GM04503 (cell line): ENCODE measurements at places on chromosomes 1 and 21.

GRCh38 chr1:68147534-68148171, 84.7 kb downstream of the WLS start:
- no peak for DNase-seq

- no peak for DNase-seq
These were observed 5.7 kb upstream of the SLC1A7 start for GRCh38 chr1:53148123-53148522.

DNA sequence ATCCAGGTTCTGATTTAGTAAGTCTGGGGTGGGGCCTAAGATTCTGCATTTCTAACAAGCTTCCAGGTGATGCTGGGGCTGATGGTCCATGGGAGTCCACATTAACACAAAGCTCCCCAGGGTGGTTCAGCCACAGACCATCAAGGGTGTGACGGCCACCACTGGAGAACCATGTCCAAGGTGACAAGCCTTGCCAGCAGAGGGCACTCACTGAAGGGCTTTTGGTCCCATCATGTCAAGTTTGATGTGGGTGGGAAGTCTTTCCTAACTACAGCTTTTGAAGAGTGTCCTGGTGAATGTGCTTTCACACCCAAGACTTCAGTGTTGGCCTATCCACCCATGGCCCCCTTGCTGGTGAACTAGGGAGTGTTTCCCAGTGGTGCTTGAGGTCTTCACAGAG, 67.1 kb downstream of the UBE2T start:
- DNase-seq: no peak

- no peak for DNase-seq
These were observed 38.9 kb downstream of the ZC3H11B start for GRCh38 chr1:219573960-219574359.

GRCh38 chr1:29756498-29756897, 520.2 kb downstream of the PTPRU start:
- DNase-seq: no peak

- DNase-seq: no peak
These were observed 9.1 kb upstream of the LUZP1 start for GRCh38 chr1:23177438-23178380.

GRCh38 chr1:233435622-233436021, 108.1 kb downstream of the MAP3K21 start:
- no peak for DNase-seq

DNA sequence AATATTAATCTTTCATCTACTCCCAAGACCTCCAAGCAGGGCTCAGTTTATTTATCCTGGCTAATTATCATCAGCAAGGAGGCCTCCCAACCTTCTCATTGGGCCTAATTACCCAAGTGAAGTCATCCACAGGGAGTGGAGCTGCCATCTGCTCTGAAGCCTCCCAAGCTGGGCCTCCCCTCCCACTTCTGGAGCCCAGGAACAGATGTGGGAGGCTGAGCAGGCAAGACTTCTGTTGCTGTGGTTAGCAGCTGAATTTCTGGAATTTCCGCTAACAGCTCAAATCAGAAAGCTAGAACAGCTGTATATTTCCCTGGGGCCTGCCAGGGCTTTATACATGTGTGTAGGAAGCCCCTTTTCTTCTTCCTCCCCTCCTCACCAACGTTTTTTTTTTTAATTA, 127.5 kb downstream of the UCK2 start:
- DNase-seq: peak; percentile 14

DNA sequence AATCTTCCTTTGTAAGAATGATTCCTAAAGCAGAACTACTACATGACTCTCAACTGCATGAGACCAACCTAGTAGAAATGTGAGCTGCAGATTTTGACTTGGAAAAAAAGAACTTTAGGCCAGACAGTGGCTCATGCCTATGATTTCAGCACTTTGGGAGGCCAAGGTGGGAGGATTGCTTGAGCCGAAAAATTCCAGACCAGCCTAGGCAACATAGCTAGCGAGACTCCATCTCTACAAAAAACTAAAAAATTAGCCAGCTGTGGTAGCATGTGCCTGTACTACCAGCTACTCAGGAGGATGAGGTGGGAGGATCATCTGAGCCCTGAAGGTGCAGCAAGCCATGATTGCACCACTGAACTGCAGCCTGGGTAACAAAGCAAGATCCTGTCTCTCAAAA, 24.7 kb upstream of the ITLN2 start:
- no peak for DNase-seq

DNA sequence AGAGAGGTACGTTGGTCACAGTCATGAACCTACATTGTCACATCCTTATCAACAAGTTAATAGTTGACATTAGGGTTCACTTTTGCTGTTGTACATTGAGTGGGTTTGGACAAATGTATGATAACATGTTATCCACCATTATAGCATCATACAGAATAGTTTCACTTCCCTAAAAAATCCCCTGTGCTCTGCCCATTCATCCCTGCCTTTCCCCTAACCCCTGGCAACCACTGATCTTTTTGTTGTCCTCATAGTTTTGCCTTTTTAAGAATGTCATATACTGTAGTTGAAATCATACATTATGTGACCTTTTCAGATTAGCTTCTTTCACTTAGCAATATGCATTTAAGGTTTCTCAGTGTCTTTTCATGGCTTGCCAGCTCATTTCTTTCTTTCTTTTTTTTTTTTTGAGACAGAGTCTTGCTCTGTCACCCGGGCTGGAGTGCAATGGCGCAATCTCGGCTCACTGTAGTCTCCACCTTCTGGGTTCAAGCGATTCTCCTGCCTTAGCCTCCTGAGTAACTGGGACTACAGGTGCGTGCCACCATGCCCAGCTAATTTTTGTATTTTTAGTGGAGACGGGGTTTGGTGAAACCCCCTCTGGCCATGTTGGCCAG, 50.6 kb downstream of the UCK2 start:
- no peak for DNase-seq

DNA sequence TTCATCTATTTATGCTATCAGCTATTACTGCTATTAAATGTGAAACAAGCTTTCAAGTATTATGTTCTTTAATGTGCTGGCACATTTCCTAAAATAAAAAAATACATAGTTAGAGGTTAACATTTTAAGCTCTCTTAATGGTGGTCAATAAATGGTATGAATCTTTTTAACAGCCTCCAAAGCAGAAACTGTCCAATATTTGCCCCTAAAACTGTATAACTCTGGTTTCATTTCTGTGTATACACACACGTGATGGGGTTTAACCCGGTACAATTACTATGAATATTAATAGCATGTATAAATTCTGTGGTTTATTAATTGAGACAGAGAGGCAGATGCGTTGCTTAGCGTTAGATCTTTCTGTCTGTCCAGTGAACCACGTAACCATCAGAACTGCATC, 2.2 kb downstream of the ESRRG start:
- no peak for DNase-seq

DNA sequence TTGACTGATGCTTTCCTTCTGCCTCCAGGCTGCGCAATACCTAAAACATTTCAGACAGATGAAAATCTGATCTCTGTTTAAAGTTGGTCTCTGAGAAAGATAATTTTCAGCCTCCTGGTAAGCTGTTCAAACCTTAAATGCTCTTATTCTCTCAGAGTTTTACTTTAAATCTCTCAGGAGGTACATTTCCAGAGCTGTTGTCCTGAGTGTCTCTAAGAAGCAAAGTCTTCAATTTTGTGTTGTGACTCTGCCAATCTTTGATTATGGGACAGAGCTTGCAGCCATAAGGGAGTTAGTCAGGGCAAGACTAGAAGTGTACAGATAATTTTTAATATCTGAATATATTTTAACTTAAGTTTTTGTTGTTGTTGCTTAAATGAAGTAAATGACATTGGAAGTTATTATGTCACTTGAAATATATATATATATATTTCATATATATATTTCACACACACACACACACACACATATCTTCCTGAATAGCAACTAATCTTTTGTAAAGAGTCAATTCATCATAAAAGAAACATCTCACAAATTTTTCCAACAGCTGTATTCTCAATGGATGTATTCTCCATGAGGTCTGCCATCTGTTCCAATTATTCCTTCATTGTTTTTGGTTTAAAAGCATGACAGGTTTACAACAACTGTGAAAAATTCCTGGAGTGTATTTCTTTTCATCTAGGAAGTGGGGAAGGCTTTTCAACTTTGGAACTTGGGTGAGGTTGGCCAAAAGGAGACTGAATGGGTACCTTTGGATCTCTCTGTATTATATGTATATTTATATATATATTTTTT, 259.4 kb downstream of the BACH1 start:
- no peak for DNase-seq

- no peak for DNase-seq
These were observed 181.3 kb downstream of the KCTD3 start for GRCh38 chr1:215748431-215748830.

DNA sequence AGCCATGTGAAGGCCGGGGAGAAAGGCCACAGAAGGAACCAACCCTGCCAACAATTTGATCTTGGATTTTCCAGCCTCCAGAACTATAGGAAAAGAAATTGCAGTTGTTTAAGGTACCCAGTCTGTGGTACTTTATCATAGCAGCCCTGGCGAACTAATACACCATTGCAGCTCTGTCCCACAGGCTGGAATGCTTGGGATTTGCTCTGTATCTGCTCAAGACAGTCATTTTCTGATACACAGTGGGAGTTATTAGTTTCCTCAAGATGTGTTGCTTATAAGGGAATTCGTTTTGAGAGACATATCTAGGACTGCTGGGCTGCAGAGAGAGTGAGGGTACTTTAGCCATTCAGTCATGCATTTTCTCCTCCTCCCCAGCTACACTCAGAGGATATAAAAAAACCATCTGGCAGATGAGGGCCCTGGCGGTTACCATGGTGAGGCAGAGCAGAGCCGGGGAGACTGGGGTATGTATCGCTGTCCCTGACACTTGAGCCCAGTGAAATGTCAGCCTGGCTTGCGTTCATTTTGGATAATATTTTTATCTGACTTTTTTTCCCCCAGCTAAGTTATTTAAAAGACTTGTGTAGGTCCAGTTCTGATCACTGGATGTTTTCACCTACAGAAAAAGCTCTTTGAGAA, 104.6 kb downstream of the DIRAS3 start:
- DNase-seq: no peak
